LHCN-M2 (cell line): ENCODE measurements at places on chromosomes 5 and 9. TPM values are rescaled to one million over a fixed set of nuclear protein-coding genes. Genes with fewer than 3 reads are reported as not detected.

Gene PDLIM4
- total RNA-seq: 149 and 153 TPM in 2 replicates

DNA sequence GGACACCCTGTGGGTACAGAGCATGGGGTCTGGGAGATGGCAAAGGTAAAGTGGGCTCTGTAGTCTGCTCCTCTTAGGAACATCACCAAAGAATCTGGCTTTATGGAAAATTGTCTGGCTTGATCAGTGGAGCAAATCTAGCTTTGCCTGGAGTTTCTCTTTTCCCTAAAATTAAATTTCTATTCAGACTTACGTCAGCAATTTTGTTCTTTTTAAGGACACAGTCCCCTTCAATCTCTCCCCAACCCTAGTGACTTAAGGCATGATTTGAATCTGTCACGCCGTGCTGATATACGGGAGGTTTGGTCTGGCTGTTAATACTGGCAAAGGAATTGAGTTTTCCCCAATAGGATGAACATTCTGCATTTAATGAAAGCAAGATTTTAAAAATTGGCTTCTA is 72.3 kb upstream of the ERCC6L2 start:
- no peak for DNase-seq

DNA sequence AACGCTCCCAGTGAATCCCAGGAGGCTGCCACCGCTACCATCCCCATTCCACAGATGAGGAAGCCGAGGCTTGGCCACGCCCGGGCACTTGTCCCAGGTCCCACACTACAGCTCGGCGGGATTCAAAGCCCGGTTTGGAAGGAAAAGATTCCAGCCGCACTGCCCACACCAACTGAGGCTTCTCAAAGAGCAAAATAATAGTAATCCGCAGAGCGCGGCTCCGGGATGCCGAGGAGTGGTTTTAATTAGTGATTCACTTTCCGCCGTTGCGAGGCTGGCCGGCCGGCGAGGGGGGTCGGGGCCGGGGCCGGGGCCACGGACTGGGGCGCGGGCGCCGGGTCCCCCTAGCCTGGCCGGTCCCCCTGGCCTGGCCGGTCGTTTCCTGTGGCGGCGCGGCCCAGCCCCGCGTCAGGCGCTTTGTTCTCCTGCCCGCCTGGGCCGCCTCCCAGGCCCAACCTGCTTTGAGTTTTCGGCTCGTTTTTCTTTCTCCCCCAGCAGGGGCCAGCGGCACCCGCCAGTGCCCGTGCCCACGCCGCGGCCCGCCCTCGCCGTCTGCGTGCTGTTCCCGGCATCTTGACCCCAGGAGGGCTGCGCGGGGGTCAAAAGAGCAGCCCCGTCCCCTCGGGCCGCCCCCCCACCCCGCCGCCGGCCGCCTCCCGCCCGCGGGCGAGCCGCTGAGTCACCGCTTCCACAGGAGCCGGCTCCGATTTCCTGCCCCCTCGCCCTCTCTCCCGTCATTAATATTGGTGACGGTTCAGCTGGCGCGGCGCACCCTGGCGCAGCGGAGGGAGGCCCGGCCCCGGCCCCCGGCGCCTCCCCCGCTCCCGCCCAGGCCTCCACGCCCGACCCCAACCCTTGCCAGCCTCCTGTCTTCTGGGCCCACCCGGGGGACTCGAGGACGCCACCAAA is 31.2 kb downstream of the FGF18 start:
- DNase-seq: peak; percentile 46

DNA sequence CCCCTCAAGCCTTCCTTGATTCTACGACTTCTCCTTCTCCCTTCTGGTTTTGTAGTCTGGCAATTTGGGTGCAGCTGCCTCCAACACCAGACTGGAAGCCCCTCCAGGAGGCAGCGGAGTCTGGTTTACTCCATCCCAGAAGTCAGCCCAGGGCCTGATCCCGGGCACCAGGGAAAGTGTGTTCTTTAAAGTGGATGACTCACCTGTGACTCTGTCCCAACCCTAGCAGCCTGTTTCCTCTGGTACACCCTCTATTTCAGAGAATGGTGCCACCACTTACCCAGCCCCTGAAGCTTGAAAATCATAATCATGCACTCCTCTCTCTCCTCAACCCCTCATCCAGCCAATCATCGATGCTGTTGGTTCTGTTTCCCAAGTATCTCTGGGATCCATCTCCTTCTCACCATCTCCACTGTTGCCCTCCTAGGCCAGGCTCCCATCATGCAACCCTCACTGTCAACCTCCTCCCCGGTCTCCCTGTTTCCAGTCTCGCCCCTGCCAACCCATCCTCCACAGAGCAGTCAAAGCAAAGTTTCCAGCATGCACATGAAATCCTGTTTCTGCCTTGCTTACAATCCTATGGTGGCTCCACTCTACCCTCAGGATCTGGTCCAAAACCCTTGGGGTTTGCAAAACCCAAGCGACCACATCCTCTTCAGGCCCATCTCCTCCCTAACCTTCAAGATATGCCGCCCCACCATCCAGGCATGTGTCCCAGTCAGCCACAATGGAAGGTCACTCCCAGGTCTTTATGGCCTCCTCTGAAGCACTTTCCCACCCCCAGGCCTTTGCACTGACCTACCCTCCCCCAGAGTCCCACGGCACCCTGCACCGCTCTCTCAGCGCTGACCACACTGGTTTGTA is 10.5 kb downstream of the LHX6 start:
- peak; percentile 20 for DNase-seq

DNA sequence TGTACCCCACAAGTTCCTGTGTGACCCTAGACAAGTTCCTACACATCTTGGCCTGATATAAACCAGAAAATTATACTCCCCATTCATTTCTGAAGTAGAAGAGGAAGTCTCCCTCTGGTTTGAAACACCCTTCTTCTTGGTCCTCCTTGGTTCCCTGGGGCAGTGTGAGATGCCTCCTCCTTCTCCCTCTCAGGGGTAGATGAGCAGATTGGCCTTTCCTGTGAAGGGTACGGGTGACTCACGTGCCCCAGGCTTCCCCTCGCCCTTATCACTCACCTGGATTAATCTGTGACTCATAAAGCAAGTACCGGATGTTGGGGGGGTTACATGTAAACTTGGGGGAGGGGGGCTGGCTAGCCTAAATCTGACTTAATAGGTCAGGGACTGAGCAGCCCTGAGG is 11.1 kb upstream of the AQP3 start:
- no peak for DNase-seq

DNA sequence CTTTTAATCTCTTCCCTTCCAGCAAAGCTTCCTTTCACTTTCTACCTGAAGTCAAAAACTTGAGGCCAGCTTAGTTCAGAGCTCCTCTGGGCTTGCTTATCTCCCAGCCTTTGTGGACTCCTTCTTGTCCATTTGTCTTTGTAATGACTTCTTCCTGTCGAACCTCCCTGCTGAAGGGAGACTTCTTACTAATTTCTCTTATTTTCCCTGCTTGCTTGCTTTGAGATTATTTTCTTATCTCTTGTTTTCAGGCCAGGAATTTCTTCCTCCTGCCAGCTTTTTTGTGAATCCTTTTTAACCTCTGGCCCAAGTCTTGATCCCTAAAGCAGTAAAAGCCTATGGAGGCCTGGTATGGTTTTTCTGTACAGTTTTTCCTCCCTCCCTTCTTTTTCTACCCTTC is 46.8 kb upstream of the DHFR start:
- no peak for DNase-seq

Gene F2RL1
- 0.06 and 0.19 TPM in 2 replicates for total RNA-seq

Gene IL3
- total RNA-seq: not detected in 2 replicates

- peak; percentile 76 for DNase-seq
These were observed 162.1 kb downstream of the ELAVL2 start for GRCh38 chr9:23663946-23664345.

Gene OTP
- total RNA-seq: not detected in 2 replicates

- DNase-seq: no peak
These were observed 103.7 kb upstream of the TLX3 start for GRCh38 chr5:171205375-171205774.

DNA sequence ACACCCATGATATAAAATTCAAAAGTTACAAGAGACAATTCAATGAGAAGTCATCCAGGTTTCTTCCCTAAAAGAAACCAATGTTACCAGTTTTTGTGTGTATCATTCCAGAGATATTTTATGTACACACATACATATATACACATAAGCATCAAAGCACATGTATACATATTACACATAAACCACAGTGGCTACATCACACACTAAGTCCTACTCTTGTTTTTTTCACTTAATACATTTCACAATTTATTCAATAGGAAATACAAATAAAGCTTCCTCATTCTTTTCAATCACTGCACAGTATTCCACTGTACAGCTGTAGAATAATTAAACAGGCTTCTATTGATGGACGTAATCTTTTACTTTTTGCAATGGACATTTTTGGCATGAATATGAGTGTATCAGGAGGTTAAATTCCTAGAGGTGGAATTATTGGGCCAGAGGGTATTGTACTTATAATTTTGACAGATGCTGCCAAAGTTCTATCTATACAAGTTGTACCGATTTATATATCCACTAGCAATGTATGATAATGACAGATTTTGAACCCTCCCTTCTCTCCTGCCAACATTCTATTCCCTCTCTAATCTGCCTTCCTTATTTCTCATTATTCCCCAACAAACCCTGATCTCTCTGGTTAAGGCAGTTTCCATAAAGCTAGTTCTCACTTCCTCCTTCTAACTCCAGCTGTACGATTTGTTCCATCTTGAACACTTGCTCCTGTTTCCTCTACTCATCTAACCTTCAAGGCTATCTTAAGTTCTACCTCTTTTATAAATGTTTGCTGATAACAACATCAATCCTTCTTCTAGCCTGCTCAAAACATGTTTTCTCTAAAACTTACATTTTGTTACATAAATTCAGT is 35.2 kb downstream of the MRPS27 start:
- DNase-seq: no peak

DNA sequence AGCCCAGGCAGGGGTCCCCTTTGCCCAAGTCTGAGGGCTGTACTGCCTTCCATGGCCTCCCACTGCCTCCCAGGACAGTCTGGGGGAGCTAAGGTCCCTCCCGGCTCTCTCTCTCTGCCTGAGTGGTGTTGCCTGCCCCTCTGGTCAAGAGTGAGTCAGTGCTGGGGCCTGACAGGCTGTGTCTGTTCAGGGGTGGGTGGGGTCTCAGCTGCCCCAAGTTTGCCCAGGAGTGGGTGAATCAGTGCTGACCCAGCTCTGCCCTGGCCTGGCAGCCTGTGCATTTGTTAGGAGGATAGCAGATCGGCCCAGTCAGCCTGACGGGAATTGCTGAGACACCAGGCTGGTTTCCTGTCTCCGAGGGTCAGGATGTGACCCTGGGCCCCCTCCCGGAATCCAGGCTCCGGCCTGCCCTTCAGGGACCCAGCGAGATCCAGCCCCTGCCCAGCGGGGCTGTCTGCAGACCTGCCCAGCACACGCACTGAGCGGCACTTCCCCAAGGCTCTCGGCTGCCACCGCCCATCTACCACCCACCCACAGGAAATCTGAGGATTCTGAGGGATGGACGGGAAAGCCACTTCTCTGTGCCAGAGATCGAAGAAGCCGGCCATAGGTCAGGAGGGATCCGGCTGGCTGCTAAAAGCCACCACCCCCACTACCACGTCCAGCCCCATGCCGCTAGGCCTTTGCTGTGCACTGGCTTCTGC is 15.9 kb downstream of the ENG start:
- peak; percentile 99 for DNase-seq

DNA sequence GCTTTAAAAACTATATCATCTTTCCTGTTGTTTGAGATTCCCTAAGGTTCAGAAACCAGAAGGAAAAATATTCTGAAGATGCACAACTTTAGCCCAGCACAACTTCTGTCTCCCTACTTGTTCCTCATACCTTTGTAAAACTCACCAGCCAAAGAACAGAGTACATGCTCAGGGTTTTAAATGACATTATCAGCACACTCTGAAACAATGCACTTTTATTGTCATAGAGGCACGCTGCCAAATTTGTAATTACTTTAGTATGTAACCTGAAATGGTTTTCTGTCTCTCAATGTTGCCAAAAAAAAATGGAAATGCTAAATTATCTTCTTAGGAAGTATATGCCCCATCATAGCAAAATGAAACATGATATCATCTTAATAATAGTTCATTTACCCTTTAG is 383.6 kb upstream of the CDH6 start:
- no peak for DNase-seq

Gene GTF3C4
- 14.5 and 15.3 TPM in 2 replicates for total RNA-seq

GRCh38 chr9:107309271-107309670 is 26.2 kb downstream of the RAD23B start:
- no peak for DNase-seq

Gene LRRC19
- total RNA-seq: not detected in 2 replicates

Gene PPP3R2
- total RNA-seq: not detected in 2 replicates

- no peak for DNase-seq
These were observed 4.7 kb downstream of the SARDH start for GRCh38 chr9:133733421-133733795.

- no peak for DNase-seq
These were observed 4.9 kb downstream of the AKNA start for GRCh38 chr9:114382699-114383520.

DNA sequence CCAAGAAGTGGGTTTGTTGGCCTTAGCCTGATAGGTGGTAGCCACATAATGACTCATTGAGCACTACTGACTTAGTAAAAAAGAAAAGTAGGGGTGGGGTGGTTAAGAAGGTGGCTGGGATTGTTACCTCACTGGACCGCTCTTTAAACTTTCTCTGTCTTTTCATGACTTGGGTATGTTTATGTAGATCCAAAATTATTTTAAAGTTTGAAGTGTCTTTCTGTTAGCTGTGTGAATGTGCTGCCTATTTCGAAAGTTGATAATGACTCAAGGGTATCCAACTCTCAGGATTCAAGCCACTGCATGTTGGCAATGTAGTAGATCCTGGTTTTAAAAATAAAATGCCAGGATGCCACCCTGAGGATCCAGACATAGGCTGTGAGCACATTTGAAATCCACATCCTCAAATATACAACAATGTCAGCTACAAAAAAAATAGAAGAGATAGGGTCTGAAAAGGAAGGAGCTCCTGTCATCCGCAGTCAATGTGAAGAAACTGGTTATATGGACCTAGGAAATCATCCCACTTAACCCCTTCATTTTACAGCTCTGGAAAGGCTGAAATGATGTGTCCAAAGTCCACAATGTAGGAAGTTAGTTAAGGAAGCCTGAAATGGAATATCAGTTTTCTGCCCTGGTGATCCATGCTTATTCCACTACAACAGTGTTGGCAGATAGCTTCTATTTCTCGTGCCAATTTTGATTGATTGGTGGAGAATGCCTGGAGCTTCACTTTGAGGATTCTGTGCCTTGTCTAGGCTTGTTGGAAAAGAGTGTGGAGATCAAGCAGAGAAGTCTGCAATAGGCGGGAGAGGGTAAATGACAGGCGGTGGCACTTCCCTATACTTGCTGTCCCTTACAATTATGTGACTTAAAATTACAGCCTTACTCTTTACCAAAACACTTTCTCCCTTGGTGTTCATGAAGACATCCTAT is 23.4 kb downstream of the ZNF462 start:
- peak; percentile 55 for DNase-seq

DNA sequence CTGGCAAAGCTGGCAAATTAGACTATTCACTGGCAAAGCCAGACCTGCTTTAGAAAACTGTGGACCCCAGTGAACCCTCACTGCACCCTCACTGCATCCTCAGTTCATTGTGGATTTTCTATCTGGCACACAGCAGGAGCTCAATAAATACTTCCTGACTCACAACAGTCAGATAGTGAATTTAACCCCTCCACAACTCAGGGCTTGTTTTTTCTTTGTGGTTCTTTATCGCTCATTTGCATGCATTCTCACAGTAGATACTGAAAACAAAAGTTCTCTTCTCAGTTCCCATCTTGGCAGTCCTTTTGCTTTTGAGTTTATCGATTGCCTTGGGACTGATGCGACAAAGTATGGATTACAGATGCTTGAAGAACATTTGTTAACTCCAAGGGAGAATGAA is 99.8 kb downstream of the ACTL7B start:
- no peak for DNase-seq

GRCh38 chr5:15638296-15638695 is 138.3 kb downstream of the FBXL7 start:
- no peak for DNase-seq
